CD4-positive, alpha-beta T cell treated with Interleukin-4 for 1 hour (primary cell): ENCODE measurements at places on chromosomes 7 and 10.

GRCh38 chr7:131174391-131174790 lies 153.3 kb upstream of the MKLN1 start:
- DNase-seq = no peak

DNA sequence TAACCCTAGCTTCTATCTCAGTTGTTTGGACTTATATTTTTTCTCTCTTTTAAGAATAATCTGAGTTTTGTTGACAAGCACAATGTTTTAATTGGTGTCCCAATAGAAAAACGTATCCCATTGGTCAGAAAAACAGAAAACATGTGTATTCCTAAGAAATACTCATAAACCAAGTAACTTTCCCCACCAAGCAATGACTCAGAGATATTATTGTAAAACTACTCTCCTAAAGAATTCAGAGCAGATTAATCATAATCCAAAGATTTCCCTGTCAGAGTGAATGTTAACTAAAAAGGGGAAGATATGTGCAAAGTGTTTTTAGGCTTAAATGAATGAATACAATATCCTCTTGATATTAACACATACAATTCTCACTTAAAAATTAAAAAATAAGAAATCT lies 29.4 kb upstream of the MBL2 start:
- no peak for DNase-seq

DNA sequence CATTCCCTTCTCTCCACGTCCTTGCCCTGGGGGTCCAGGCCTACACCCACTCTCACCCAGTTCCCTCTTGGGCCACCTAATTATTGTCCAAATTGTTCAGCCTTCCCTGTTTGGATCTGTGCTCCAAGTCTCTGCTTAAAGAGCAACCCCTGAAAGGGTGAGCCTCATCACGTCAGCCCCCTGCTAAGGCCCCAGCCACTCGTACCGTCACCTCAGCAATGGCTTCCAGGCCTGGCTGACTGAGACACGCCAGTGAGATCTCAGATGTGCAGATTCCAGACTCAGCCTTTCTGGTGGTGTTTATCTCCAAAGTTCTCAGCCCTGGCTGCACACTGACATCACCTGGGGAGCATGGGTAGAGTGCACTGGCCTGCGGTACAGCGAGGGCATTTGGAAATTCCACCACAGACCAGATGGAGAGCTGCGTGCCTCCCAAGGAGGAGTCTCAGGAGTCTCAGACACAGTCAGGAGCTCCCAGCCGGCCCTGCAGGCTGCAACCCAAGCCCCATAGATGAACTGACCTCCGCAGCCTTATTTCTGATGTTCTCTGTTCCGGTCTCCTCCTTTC lies 87.5 kb downstream of the PRKAG2 start:
- no peak for DNase-seq

DNA sequence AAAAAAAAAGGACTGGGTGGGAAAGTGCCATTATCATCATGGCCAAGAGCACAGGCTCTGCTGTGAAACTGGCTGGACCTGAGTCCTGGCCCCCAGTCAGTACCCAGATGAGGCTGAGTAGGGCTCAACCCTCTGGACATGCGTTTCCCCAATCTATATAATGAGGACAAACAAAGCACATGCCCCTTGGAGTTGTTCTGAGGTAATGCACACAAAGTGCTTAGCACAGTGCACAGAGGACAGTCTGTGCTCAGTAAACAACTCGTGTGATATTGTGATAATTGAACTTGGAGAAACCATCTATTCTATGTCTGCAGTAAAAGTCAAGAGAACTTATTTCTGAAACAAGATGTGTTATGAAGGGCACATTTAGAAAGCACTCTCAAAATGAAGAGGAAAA lies 138.8 kb downstream of the KCNMA1 start:
- no peak for DNase-seq

DNA sequence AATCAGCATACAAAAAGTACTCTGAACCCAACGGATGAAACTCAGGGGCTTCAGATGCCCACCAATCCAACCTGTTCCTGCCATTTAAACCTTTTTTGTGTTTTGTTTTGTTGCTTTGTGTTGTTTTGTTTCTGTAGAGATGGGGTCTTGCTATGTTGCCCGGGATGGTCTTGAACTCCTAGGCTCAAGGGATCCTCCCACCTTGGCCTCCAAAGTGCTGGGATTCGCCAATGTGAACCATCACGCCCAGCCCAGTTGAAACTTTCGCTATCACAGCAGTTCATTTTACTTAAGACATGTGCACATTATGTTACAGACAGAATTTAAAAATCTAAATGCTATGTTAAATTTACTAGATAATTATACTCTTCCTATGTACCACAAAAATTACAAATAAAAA lies 101.6 kb downstream of the SKIDA1 start:
- no peak for DNase-seq

GRCh38 chr10:43754569-43755260 lies 106.0 kb upstream of the ZNF32 start:
- DNase-seq = no peak

DNA sequence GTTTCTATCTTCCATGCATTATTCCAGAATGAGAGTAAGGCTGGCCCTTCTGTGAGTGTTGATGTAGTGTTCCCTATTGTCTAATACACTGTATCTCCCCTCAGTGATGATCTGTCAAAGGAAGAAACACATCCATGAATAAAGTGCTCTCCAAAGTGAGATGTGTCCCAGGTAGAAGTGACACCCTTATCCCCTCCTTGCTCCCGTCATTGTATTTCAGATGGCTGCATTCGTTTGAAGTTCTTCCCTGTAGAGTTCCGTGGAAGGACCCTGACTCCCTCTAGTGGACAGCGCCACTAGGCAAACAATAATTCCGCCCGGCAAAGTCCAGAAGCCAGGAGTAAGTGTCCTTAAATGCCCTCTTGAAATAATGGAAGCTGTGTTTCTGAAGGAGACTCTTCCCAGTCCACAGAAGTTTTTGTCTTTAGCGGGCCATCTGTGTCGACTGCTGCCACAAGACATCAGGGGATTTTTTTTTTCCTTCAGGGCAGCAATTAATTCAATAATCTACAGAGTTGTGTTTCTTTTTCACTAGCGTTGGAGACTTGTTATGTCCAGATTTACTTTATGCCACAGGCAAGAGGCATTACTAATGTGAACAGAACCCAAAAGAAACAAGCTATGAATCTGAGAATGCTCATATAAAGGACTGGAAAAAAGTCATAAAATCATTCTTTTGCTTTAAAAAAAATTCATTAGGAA lies 64.6 kb downstream of the THNSL1 start:
- DNase-seq = peak; percentile 65

DNA sequence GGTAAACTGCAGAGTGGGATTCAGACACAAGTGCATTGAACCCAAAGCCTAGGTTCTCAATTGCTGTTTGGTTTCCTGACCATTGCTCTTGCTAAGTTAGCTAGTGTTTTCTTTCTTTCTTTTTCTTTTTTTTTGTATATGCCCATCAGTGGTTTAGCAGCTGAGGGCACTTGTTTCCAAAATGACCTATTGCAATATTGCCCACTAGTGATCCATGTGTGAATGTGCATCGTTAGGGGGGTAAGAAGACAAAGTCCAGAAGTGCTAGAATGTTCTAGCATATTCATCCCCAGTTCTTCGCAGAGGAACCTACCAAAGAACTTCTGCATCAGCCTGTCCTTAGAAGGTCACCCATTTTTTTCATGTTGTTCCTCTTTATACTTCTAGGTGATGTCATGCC lies 252.8 kb upstream of the GPR26 start:
- no peak for DNase-seq

GRCh38 chr7:154914308-154914995 lies 88.5 kb downstream of the PAXIP1 start:
- no peak for DNase-seq

- DNase-seq = no peak
Observed at GRCh38 chr7:34653787-34654186, 4.2 kb upstream of the NPSR1 start.

DNA sequence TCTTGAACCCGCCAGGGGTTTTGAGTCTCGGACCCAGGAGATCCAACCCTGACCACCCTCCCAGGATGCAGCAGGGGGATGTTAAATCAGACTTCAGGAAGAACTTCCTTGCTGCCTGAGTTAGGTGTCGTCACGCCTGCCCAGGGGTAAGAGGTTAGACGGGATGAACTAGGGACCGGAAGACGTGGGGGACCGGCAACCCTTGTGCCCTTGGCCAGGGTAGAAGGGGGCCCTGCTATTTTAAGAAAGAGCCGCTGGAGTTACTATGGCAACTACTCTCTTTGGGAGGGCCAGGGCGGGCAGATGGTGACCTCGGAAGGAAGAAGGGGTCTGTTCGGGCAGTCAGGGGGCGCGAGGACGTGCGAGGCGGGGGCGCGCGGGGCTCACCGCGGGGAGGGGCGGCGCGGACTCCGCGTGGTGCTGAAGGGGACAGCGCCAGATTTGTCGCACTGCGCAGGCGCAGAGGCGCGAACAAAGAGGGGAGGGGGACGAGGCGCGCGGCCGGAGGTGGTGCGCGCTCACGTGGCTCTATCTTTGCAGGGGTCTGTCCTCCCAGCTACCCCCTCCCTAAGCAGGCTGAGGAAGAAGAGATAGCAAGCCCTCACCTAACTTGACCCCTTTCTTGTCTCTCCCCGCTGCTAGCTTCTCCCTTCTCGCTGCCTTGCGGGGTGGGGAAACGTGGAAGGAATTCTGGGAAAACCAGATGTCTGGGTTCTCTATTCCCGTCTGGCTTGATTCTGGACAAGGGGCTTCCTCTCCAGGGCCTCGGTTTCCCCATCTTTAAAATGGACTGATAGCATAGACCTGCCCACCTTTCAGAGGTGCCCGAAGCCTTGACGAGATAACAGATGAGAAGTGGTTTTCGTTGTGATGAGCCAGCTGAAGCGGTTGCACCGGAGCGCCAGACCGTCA lies 940 bp upstream of the PSD start:
- peak; percentile 69 for DNase-seq

- DNase-seq = no peak
Observed at GRCh38 chr10:78358982-78359381, 325.3 kb downstream of the RPS24 start.

- no peak for DNase-seq
Observed at GRCh38 chr7:132941428-132941827, 140.5 kb downstream of the CHCHD3 start.

DNA sequence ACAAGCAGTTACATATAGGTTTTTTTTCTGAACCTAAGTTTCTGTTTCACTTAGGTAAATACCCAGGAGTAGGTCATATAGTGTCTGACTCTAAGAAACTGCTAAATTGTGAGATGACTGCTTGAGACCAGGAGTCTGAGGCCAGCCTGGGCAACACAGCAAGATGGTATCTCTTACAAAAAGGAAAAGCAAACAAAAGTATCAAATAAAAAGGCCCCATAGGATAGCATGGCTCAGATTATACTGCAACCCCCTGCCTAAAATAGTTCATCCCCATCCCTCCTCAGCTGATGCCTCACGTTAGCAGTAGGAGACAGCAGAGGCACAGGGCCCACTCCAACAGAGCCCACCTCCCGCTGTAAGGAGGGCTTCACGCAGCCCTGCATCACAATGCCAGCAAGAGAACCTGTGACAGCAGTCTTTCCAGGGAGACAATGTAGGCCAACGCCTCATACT lies 90.3 kb downstream of the SRPK2 start:
- peak; percentile 26 for DNase-seq

DNA sequence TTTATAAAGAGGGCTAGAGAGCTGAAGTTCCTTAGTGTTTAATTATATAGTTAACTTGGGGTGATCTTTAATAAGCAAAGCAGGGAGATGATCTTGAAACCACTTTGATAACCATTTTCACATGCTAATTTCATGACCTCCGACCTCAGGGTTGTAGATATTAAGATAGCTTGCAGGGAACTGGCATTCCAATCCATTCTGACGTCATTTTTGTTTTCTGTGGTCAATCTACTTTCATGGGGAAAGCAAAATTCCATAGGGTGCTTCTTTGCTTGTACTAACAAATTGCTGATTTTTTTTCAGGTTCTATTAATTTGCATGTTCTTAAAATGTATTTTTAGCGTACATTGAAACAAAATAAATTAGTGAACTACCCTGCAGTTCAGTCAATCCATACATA lies 139.3 kb downstream of the CDCA7L start:
- DNase-seq = no peak
